Activated CD4-positive, alpha-beta T cell treated with anti-CD3 and anti-CD28 coated beads, Interleukin-2, amount 50 U/mL, for 48 hours (primary cell): ENCODE measurements at places on chromosomes 3 and 15.

DNA sequence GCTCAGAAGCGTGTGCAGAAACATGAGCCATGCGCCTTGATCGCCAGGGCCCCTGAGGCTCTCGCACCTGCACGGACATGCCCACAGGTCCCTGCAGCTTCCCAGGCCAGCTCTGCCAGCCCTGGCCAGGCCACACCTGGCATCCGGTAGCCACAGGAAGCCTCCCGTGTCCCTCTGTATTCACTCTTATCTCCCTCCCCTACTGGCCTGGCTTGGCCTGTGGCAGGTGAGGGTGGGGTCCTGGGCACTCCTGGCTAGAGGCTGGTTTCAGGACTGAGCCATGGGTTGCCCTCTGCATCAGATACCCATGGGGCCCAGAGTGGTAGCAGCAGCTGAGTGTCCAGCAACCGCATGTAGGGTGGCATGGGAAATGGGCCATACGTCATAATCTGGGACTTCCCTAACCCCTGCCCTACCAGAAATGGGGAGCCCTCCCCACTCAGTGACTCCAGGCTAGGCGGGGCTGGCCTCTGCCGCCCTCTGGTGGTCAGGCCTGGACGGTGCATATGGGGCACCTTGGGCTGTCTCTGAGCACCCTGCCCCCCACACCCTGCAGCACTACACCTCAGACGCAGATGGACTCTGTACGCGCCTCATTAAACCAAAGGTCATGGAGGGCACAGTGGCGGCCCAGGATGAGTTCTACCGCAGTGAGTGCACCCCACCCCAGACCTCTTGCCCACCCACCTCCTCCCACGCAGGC is 12.6 kb upstream of the LMAN1L start:
- peak; percentile 89 for DNase-seq

GRCh38 chr3:79497447-79498111 is 270.2 kb downstream of the ROBO1 start:
- no peak for DNase-seq

- DNase-seq = no peak
These were observed 725.4 kb upstream of the DPPA4 start for GRCh38 chr3:110062716-110063115.

- DNase-seq = no peak
These were observed 59.9 kb downstream of the RPL39L start for GRCh38 chr3:187079090-187080022.

DNA sequence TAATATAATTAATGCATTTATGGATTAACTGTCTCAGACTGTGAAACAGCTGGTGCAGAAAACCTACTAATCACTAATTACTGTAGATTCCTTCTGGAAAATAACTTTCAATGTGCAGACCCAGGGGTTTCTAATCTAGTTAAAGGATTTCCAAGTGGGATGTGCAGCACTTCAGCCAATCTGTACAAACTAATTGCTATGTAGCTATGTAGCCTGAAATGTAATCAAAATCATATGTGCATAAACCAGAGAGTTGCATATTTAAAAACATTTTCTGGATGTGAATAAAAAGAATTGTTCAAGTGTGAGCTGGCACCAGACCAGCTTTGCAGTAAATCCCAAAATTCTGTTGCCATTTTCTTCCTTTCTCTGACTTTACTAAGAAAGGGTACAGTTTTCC is 127.5 kb upstream of the CD96 start:
- no peak for DNase-seq

- peak; percentile 65 for DNase-seq
These were observed 655 bp downstream of the CYFIP1 start for GRCh38 chr15:22979238-22980188.

DNA sequence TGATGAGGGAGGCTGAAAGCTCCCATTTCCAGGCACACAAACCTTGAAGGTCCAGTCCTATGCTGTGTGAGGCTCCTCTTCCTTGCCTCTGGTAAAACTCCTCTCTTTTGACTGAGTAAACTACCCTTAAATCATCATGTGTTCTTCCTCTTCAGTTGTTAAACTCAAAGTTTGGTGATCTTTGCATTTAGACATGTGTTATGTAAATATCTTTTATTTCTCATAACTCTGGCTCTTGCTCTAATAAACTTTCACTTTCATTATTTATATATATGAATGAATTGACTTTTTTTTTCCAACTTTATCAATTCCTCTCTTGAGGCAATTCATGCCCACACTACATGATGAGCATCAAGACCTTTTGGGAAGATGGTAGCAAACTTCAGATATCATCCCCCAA is 26.6 kb downstream of the SUCNR1 start:
- no peak for DNase-seq
